NCI-H1092 treated with DMSO at 0.1 percent for 48 hours (cell line): ENCODE measurements at places on chromosomes 3 and 15.

GRCh38 chr3:177735431-177735830, 538.1 kb upstream of the TBL1XR1 start:
- no peak for DNase-seq

DNA sequence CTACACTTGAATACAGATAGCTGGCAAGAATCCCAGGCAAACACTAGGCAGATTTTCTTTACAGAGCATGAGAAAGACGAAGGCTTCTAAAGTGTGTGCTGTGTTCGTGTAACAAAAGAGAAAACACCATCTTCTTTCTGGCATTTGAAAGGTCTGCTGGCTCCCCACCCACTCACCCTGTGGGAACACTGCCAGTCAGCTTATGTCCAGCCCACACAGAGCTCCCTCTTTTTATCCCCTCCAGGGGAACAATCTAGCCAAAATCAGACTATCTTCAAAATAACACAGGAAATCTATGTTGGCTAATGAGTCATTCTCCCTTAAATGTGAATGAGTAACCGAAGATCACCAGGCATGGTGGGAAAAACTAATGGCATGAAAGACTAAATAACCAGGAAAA, 45.6 kb upstream of the PAQR5 start:
- DNase-seq = peak; percentile 67

- no peak for DNase-seq
Observed at GRCh38 chr3:130725746-130726145, 20.9 kb downstream of the PIK3R4 start.

GRCh38 chr3:34011171-34012101, 213.0 kb downstream of the PDCD6IP start:
- no peak for DNase-seq

DNA sequence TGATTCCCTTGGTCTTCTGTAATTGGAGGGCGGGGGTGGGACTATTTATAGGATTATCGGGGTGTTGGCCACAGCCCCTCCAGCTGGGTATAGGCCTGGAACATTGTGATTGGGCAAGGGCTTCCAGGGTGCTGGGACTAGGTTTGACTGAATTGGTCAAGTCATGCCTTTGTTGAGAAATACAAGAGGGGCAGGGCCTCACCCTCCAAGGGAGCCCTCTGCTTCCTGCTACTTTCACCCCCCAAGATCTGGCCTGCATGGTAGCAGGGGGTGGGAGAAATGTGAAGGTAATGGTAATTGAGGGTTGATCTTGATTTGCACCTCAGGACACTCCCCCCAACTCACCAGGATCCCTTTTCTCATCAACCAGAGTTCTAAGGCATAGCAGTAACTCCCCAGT, 25.2 kb downstream of the TRIM71 start:
- no peak for DNase-seq
